Naive thymus-derived CD8-positive, alpha-beta T cell (primary cell): ENCODE measurements at places on chromosomes 2 and 18. TPM values are rescaled to one million over a fixed set of nuclear protein-coding genes. Genes with fewer than 3 reads are reported as not detected.

DNA sequence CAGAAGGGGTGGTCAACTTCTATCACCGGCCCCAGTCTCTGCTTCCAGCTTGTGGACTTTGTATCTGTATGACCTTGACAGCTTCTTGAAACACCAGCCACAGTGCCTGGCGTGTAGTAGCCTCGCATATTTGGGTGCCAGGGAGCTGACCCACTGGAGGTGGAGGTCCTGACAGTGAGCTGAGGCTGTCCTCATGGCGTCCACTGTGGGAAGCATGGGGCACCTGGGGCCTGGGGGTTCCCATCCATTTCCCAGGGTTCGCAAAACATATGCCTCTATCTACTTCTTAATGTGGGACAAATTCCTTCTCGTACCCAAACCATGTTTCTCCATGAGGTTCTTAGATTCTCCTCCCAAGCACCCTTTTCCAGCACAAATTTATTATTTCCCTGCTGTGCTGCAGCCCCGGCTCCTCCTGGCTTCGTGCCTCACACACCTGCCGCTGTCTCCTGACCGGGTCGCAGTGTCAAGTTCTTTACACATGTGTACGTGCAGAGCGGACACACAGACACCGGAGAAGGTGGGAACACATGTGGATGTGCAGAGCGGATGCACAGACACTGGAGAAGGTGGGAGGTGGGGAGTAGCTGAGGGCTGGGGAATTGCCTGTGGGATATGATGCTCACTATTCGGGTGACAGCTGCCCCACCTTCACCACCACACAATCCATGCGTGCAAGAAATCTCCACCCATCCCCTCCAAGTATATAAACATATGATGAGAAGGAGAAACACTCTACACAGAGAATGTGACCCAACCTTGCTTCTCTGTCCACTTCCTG is 23.4 kb downstream of the TMEM18 start:
- no peak for DNase-seq

Gene FNDC4
- not detected for total RNA-seq

GRCh38 chr2:60836491-60836890 is 44.9 kb upstream of the REL start:
- no peak for DNase-seq

- no peak for DNase-seq
These were observed 71.7 kb downstream of the MYOM1 start for GRCh38 chr18:3147935-3148554.

Gene NCK2
- total RNA-seq = 119 TPM

DNA sequence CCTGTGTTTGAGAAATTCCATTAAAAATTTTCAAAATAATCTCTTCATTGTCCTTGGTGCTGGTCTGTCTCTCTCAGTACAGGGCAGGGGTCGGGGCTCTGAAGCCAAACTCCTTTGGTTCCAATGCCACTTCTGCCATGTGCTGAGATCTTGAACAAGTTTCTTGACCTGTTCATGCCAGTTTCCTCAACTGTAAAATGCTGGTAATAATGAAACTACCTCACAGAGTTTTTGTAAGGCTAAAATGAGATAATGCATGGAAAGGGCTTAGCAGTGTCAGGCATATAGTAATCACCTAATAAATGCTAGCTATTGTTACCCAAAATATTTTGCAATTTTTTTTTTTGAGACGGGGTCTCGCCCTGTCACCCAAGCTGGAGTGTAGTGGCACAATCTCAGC is 16.9 kb upstream of the MREG start:
- DNase-seq = no peak

- DNase-seq = no peak
These were observed 195.5 kb upstream of the CTAGE1 start for GRCh38 chr18:22613058-22613690.

Gene LOXHD1
- 0.08 TPM for total RNA-seq

DNA sequence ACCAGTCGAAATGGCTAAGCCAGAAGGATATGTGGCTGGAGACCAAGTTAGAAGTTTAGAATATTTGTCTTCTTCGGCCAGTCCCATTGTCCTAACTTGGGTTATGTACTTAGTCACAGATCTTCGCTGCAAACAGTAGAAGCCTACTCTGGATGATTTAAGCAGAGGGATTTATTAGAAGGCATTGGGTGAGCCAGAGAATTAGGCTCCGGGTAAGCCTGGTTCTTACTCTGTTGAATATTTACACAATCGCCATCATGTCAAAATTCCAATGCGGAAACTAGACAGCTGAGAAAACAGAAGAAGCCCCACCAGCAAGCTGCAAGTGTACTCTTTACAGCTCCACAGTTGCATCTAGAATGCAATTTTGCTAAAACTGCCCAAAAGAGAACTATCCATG is 276.6 kb downstream of the CMPK2 start:
- no peak for DNase-seq
